Activated T-cell treated with anti-CD3 and anti-CD28 coated beads, Interleukin-2, amount 50 U/mL, for 48 hours (primary cell): ENCODE measurements at places on chromosomes 6 and 20.

DNA sequence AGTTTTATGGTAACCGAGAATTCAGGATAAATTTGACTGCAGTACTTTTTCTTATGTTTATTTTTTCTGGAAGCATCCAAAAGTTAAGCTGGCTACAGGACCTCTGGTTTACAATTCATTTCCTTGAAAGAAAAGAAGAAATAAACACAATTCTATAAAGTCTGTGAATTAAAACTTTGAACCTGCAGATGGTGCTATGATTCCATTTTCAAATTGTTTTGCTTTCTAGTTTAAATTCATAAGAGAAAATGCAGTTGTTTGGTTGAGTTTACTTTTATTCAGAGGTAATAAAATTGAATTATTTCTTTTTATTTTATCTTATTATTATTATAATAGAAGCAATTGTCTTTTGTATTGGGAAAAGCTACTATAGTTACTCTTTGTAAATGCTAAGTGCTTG lies 1.8 kb upstream of the VIP start:
- no peak for DNase-seq

DNA sequence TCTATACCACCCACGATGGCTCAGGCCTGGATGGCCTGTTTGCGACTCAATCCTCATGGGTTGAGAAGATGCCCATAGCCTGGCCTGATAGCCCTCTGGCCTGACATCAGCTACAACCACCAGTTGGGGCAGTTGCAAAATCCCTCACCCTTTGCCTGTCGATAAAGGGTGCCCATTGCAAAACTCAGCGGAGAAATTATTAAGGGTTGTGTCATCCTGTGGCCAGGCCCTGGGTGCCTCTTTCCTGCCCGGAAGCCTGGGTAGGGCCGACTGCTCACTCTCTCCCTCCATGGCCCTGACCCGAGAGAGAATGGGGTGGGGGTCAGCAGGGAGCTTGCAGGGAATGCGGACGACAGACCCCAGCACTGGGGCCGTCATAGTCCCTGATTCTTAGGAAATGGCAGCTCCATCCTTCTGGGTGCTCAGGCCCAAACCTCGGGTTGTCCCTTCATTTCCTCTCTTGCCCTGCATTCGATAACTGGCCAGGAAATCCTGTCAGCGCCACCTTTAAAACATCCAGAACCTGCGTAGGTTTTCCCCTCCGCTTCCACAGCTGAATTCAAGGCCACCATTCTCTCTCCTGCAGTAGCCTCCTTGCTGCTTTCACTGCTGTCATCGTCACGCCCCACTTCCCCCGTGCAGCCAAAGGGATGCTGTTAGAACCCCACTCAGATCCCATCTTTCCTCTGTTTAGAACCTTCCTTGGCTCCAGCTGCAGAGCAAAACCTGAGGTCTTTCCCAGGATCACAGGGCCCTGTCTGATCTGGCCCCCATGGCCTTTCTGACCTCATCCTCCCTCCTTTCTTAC lies 31.1 kb downstream of the CEBPB start:
- no peak for DNase-seq

- DNase-seq: no peak
Measured at GRCh38 chr6:31351401-31352309, 5.3 kb downstream of the HLA-B start.

- DNase-seq: no peak
Measured at GRCh38 chr20:6034134-6034969, 19.5 kb downstream of the LRRN4 start.

GRCh38 chr20:43040427-43040826 lies 149.3 kb downstream of the PTPRT start:
- no peak for DNase-seq

DNA sequence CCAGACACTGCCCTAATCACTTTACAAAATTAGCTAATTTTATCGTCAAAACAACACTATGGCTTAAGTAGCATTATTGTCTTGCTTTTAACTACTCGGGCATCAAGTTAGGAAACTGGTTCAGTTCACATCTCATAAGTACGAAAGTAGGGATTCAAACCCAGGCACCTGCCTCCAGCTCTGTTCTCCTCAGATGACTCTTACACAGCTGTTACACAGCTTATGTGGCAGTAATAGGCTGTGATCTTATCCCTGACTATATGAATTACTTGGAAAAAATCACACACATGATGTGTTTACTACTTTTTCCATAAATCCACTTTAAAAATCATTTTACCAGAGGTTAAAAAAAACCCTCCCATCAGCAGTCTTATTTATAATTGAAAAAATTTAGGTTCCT lies 389.2 kb upstream of the FLRT3 start:
- DNase-seq: no peak

DNA sequence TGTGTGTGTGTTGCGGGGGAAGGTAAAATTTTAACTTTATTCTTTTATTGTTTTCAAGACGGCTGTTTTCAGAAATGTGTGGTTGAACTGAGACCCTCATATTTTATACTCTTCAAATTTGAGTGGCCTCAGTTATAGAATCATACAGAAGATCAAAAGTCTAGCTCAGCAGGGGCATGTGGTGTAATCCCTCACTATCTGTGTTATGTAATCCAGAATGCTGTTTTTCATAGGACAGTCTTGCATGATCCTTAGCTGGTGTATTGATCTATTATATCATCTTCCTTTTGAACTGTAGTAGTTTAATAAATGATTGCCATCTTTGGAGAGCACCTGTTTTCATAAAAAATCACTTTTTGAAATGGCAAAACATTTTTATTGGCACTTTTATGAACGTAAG lies 1.4 kb downstream of the PLCB4 start:
- no peak for DNase-seq

GRCh38 chr6:484086-484745 lies 92.7 kb downstream of the IRF4 start:
- DNase-seq: peak; percentile 58

GRCh38 chr20:23091721-23092383 lies 5.7 kb upstream of the CD93 start:
- no peak for DNase-seq

DNA sequence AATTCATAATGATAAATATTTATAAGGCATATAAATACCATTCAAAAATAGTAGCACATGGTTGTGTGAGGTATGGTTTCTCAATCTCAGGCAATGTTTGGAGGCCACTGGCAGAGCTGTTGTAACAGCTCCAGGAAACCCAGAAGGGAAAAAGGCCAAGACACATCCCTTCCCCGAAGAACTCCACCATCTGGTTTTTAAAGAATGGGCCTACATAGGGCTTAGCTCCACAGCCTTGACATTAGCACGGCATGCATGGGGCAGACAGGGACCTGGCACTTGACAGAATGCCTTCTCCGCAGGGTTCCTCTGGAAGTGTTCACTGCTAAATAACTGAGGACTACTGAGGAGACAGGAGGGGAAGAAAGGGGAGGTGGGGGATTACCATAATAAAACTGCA lies 16.1 kb upstream of the FOXO3 start:
- no peak for DNase-seq

DNA sequence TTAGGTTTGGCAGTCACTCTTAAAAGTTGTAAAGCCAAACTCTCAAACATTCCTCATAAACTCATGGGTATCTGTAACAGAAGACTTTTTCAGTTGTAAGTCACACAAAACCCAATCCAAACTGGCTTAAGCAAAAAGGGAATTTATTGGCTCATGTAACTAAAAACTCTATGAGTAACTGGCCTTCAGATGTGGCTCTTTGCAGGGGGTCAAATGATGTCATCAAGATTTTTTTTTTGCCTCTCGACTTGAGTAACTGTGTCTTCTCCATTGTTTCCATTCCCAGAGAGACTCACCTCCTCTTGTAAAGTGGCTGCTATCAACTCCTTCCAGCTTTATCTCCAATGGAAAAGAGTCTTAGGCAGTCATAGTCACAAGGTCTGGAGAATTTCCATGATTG lies 645.0 kb downstream of the DHX35 start:
- DNase-seq: no peak

GRCh38 chr20:56676679-56677078 lies 47.6 kb downstream of the TFAP2C start:
- no peak for DNase-seq

DNA sequence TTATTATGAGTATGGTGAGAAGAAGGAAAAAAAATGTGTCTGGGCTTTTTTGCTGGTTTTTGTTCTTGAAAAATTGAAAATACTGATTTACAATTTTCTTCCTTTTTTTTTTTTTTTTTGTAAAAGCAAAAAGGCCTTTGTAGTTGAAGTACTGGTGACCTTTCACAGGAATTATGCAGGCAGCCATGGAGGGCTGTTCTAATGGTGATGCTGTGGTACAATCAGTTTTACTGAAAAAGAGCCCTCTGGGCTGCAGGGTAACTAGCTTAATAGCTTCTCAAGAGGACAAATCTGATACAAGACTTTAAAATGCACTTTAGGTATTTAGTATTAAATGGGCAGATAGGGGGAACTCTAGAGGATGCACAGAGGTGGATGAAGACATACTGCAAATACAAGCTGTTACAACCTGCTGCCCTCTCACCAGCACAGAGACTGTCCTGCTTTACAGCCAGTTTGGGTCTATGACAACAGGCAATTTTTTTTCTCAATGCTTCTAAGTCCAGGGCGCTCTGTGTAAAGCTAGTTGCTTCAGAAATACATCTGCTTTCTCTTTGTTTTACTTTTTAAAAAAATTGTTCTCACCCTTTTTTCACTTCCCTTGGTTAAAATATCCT lies 61.6 kb upstream of the HS3ST5 start:
- no peak for DNase-seq

DNA sequence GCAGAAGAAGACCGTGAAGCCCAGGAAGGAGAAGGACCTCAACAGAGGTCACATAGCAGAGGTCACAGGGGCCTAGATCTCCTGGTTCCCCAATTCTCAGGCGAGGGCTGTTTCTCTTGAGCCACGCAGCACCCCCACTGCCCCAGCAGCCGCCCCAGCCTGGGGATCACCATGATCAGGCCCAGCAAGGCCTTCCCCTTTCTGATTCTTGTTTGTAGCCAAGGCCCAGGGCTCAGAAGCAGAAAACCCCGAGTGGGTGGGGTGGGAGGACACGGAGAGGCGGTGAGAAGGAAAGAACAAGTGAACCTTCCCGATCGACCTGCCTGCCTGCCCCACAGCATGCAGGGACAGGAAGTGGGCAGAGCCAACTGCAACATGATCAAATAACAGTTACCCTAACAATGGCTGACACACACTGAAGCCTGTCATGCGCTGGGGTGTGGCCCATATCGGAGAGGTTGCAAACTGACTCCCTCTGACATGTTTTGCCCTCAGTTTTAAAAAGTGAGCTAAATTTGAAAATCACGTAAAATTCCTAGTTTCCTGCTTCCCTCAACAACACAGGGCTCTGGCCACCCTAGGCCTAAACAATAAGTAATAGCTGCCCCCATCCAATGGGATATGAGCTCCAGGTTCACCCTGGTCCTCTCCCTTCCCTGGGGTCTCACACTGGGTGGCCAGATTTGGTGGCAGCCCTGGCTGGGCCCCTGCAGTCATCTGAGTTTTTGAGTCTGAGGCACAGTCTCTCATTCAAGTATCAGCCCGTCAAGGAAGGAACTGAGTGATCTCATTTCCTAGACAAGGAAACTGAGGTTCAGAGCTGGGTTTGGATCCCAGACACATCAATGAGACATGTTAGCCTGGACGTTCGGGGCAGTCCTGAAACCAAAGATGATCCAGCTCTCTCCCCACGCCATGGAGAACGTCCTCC lies 6.5 kb downstream of the PEDS1 start:
- DNase-seq: peak; percentile 80

- DNase-seq: no peak
Measured at GRCh38 chr6:156948807-156949206, 171.6 kb downstream of the ARID1B start.
